8988T (cell line): ENCODE measurements at places on chromosomes 2 and 18.

GRCh38 chr2:83630351-83630750 is 828.7 kb downstream of the SUCLG1 start:
- DNase-seq = no peak

DNA sequence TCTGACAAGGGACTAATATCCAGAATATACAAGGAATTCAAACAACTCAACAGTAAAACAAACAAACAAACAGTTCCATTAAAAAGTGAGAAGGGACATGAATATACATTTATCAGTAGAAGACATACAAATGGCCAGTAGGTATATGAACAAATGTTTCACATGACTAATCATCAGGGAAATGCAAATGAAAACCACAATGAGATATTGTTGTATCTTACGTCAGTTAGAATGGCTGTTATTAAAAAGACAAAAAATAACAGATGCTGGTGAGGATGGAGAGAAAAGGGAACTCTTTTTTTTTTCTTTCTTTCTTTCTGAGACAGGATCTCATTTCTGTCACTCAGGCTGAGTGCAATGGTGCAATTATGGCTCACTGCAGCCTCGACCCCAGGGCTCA is 175.5 kb downstream of the CAMKMT start:
- DNase-seq = no peak

GRCh38 chr2:172038604-172039003 is 38.9 kb downstream of the METAP1D start:
- no peak for DNase-seq

- DNase-seq = no peak
Measured at GRCh38 chr2:26847307-26847654, 651 bp upstream of the DPYSL5 start.

DNA sequence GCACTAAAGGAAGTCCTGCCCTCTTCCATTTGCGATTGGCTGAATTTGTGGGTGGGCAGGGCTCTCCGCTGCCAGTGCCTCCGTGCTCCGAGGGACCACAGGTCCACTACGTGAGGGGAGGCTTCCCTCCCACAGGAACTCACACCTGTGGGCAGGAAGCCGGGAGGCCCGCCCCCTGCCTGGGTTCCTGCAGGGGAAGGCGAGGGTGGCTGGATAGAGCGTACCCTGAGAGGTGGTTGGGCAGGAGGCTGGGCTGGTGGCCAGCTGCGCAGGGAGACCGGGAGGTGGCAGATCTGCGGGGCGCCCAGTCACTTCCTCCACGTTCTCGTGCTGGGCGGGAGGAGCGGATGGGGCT is 47.0 kb upstream of the PTH2R start:
- no peak for DNase-seq
